ENCODE measurements at places on chromosomes 2 and 18.

DNA sequence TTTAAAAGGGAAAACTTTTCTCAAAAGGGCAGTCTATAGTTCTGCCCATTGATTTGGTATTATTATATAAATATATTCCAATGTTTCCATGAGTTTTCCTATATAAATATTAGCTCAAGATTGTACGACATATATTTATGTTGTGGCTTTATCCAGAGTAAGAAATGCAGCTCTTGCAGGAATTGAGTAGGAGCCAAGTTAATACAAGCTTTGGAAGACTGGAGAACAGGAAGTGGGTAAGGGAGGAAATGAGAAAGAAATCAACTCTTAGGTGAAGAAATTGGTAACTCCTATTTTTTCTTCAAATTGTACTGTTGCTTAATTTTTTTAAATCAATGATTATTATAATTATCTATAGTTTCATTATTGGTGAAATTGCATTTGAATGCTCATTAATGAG is 105.4 kb upstream of the FAM117B start:
- DNase-seq, result no peak

DNA sequence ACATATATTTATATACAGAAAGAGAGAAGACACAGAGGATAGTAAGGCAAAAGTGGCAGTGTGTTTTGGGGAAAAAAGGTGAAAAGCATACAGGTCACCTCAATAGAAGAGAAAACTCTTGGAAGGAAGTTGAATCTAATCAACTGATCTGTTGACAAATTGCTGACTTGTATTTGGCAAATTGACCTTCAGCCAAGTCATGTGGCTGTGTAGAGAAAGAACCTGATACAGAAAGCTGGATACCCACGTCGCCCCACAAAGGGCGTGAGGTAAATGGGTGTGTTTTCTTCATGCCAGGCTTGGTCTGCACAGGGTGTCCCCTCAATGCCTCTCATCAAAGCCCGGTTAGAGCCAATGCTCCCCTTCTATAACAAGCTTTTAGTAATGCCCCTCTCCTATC is 230.0 kb upstream of the KLHL29 start:
- no peak for DNase-seq

DNA sequence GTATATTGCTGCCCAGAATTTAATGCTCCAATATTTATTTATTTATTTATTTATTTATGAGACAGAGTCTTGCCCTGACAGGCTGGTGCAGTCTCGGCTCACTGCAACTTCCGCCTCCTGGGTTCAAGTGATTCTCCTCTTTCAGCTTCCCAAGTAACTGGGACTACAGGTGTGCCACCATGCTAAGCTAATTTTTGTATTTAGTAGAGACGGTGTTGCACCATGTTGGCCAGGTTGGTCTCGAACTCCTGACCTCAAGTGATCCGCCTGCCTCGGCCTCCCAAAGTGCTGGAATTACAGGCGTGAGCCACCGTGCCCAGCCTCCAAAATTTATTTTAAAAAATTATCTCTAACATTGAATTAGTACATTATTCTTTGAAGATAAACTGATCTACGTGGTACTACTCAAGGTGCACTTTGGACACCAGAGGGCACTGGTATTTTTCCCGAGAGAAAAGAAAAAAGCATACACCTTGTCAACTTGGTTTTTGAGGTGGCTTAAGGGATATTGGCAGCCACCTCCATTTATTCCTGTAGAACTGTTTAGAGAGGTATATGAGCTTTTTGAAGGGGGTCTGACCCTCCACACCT is 1.4 kb upstream of the IDH1 start:
- DNase-seq, result no peak

GRCh38 chr2:96493072-96493471 is 12.1 kb downstream of the NEURL3 start:
- no peak for DNase-seq

- peak; percentile 33 for DNase-seq
These were observed 33.5 kb downstream of the LOXHD1 start for GRCh38 chr18:46623541-46623940.

GRCh38 chr2:121254748-121255147 is 30.3 kb downstream of the TFCP2L1 start:
- no peak for DNase-seq

- no peak for DNase-seq
These were observed 181.2 kb downstream of the TNS1 start for GRCh38 chr2:217821536-217822147.

- DNase-seq, result no peak
These were observed 155.8 kb upstream of the KLF7 start for GRCh38 chr2:207321514-207321913.

GRCh38 chr18:5998907-5999306 is 103.6 kb upstream of the TMEM200C start:
- DNase-seq, result no peak

GRCh38 chr2:63124218-63124617 is 73.6 kb downstream of the OTX1 start:
- DNase-seq, result no peak

GRCh38 chr2:85163675-85164074 is 30.5 kb downstream of the TCF7L1 start:
- no peak for DNase-seq

DNA sequence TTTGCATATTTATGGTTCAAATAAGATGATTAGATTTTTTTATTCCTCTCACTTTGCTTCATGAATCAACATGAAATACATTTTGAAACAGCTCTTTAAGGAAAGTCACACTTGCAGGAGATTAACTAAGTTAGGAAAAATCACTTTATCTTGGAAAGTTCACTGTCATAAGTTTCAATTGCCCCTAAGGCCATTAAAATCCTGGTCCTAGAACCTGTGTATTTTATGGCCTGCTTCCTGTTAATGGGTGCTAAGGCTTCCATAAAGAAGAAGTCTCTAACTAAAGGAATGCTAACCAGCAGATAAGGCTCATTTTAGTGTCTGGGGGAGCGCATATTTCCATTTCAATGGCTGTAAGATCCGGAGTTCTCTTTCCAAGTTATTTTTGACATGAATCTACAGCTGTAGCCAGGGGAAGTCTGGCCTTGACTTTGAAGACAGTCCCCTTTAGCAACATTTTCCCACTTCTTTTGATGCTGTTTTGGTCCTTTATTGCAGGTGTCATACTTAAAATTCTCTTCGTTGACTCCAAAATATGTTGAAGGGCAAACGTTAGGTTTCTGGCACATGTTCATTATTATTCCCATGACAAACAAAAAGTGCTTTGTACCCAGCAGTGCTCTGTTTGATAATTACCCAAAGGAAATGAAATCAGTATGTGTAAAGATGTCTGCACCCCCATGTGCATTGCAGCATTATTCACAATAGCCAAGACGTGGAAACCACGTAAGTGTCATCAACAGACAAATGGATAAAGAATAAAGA is 34.4 kb upstream of the SH3BP4 start:
- DNase-seq, result no peak

DNA sequence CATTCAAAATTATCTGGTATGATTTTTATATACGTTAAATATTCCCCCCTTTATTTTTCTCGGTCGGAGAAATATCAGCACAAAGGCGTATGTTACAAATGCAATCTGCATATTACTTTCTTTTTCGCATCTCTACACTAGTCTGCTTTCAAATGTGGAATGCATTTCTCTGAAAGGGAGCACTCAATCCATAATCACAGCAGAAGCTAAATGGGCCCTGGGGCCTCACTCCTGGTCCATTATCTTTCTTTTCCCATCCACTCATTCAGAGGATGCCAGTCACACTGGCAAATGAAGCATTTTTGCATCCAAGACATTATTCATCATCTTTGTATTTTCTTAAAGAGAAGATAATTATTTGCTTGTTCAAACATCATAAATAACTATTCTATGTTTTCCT is 295.2 kb upstream of the LRP1B start:
- DNase-seq, result no peak

DNA sequence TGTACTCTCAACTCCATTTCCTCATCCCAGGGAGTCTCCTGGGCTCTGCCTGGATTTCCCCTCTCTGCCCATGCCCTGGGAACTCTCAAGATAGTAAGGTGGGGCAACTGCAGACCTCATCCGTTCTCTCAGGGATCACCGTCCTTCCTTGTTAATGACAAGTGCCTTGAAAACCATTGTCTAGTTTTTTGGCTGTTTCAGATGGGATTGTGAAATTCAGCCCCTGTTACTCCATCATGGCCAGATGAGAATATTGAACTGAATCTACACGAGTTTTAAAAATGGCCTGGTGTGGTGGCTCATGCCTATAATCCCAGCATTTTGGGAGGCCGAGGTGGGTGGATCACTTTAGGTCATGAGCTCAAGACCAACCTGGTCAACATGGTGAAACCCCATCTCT is 665 bp upstream of the HRH4 start:
- no peak for DNase-seq

DNA sequence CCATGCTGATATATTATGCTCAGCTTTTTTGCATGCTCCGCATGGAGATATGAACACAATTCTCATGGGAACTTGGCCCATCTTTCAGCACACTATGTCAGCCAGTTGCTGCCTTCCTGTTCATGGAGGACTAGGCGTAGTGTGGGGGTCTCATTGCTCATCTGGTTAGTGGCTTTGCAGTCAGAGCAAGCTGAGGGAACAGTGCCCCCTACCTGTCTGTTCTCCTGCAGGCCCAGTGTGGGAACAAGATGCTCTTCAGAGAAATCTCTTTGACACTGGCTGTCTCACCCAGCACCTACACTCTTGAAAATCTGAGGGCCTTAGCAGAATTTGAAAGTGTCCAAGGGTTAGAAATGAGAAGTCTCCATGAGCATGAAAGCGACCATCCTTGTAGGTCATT is 47.1 kb downstream of the SPTBN1 start:
- peak; percentile 34 for DNase-seq

DNA sequence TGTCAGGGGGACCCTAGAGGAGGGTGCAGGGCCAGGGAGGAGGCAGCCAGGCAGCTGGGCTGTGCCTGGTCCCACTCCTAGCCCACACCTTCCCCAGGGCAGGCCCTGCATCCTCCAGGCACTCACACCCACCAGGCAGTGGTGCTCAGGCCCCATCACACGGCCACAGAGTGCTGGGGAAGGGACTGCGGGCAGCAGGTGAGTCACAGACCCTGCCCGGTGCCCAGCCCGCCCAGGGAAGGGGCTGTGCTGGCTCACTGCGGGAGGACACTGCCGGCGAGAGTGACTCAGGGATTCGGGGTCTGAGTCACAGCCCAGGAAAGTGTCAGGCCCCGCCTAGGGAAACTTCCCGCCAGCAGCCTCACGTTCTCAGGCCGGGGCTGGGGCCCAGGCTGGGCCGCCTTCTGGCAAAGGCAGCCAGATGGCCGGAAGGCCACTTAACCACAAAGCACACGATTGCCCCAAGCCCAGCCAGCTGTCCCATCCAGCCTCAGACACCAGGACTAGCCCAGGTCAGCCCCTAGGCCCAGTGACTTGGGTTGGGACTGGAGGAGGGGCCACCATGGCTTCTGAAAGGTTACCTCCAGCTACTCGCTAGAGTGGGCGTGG is 42.2 kb downstream of the BIN1 start:
- DNase-seq, result peak; percentile 76

DNA sequence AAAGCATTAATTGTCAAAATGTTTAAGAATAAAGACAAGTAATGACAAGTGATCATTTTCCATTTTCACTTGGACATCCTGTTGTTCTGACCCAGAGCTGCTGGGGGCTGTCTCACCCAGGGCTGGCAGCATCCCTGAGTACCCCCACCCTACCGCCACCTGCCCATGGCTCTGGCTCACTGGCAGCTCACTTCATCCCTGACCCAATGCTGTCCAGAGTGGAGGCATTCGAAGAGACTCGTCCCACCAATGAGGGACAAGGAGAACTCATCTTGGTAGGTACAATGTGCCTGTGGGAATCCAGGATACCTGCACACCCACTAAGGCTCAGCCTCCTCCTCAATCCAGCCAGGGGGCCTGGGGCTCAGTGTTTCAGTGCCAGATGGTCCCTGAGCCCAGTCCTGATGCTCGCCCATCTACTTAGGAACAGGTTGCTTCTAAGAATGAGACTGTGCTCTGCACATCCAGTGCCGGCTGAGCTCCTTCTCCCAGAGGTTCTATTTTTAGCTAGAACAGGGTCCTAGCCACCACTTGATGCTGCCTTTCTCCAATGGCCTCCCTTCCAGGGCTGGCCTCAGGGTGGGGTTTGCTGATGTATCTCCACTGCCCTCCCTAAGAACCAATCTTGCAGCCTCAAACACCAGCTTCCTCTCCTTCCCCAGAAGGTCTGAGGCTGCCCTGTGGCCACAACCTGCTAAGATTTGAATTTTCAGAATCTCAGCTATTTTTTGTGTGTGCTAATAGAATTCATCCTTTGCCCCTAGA is 53.7 kb downstream of the ADD2 start:
- DNase-seq, result no peak

DNA sequence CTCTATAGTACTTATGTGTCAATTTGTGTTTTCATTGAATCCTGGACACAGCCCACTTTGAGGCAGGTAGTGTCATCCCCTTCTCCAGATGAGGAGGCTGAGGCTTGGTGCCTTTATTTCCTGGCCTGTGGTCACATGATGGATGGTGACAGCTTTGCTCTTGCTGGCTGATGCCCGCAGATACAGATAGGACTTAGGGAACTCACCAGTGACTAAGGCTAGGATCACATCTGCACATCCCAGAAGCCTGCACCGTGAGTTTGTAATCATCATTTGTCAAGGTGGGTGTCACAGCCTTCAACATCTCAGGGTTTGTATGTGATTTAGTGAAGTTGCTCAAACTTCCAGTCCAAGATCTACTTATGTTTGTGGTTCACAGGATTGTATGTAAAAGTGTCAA is 295.1 kb upstream of the RAB12 start:
- no peak for DNase-seq

- DNase-seq, result no peak
These were observed 1960.5 kb upstream of the PIK3C3 start for GRCh38 chr18:39994498-39994897.

DNA sequence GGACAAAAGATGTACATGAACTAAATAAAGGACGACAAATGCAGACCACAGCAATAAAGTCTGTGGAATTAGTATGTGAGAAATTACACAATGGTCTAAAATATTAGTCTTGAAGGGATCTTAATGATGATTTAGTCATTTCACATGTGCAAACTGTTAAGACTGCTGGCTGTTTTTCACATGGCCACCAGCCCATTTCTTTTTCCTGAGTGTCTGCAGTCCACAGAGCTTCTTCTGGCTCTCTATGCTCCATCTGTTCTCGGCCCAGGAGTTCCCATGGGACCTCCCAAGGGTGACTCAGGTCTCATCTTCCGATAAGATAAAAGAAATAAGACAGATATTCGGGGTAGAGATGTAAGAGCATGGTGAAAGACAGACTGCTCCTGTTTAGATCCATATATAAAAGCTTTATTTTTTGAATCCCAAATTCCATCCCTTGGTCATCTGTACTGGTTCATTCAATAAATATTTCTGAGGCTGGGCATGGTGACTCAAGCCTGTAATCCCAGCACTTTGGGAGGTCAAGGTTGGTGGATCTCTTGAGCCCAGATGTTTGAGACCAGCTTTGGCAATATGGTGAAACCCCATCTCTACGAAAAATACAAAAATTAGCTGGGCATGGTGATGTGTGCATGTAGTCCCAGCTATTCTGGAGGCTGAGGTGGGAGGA is 20.1 kb downstream of the IL1RL1 start:
- DNase-seq, result no peak
